WTC11 (cell line): ENCODE measurements at places on chromosomes 4 and X.

DNA sequence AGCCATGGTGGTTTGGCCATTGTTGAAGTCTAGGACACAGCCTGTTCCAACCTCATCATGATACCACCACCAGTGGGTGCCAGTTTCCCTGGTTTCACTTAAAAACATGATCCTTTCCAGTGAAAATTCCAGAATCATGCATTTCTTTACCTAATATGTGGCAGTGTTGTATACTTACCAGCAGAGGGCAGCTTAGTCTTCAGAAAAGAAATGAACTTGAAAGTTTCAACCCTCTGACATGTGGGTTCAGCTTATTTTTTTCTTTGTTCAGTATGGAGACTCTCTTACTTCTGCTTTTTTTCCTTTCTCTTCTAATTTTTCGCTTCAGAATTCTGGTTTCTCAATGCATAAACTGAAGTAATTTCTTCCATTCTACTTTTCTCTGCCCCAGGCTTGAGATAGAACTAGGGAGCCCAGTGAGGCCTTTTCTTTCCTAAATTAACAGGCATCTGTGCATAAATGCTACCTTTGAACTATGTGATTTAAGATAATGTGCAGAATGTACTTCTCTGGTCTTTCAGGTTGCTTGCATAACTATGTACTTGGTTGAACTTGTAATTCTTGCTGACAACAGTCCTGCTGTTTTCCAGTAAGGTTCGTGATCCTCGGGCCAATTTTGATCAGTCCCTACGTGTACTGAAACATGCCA lies 10.7 kb downstream of the LIAS start:
- peak; percentile 36 for DNase-seq

- no peak for DNase-seq
Observed at GRCh38 chr4:130468340-130468739, 1372.4 kb downstream of the C4orf33 start.

GRCh38 chrX:154991039-154991438 lies 31.5 kb downstream of the F8 start:
- no peak for DNase-seq

DNA sequence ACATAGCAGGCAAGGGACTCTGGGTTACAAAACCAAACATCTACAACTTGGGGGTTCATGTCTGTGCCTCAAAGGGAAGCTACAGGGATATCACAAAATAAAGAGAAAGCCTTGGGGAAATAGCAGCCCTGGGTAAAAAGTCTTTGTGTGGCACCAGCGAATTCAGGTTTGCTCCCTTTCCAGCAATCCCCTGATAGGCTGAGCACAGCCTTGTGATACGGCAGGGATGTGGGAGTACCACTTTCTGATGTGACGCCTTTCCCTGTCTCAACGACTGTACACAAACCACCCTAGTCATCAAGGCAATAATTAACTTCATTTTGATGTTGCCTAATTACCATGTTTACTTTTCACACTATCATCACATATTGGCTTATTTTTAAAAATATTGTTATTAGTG lies 164.9 kb downstream of the LDB2 start:
- DNase-seq: no peak

DNA sequence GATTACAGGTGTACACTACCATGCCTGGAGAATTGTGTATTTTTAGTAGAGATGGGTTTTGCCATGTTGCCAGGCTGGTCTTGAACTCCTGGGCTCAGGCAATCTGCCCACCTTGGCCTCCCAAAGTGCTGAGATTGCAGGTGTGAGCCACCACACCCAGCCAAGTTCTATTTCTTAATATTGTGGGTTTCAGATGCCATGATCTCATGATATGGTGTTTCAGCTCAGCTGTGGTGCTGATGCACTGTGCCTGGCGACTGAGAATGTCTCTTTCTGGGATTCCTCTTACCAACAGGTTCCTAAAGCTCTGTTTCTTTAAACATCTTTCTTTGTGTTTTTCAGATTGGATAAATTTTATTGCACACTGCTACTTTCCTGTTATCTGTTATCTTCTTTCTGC lies 17.3 kb upstream of the NDUFC1 start:
- DNase-seq: no peak

DNA sequence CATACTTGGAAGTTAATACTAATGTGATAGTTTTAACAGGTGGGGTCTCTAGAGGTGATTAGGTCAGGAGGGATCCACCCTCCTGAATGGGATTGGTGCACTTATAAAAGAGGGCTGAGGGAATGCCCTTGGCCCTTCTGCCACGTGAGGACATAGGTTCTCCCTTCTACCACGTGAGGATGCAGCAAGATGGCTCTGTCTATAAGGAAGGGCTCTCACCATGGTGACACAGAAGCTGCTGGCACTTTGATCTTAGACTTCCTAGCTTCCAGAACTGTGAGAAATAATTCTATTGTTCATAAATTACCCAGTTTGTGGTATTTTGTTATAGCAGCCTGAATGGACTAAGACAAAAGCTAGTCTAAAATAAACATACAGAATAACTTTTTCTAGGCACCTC lies 1.0 kb downstream of the AADAT start:
- no peak for DNase-seq

GRCh38 chr4:74754218-74754617 lies 40.1 kb downstream of the BTC start:
- DNase-seq: no peak

DNA sequence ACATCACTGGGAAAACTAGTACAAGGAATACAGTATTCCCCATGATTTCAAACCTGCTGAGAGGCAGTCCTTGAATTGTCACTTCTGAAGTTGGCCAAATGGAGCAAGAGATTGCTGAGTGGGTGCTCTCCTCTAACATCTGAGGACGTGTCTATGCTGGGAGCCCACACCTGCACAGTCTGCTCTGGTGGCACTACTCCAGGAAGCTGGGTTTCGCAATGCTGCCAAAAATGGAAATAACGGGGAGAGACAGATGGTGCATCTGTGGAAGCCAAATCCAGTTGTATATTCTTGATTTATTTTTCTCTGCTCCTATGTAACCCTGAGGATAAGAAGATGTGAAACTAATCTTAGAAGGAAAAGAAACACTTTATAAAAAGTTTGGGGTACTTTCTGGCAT lies 240.1 kb upstream of the CTSO start:
- DNase-seq: no peak

DNA sequence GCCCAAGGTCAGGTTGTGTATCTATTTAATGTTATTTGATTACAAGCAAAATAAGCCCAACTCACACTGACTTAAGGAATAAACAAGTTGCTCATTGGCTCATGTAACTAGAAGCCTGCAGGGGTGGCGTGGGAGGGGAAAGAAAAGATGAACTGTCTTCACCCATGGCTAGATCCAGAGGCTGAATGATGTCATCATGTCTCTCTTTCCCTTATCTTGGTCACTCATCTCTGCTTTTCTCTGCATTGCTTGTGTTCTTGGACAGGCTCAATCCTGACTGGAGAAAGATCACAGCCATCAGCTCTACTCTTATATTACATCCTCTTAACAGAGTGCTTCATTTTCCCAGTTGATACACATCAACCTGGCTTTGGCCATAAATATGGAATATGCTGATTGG lies 290.0 kb upstream of the DIAPH2 start:
- DNase-seq: no peak

- no peak for DNase-seq
Observed at GRCh38 chr4:142440093-142440492, 406.0 kb downstream of the INPP4B start.

GRCh38 chr4:2487632-2488031 lies 18.7 kb downstream of the RNF4 start:
- no peak for DNase-seq

GRCh38 chr4:111838406-111838930 lies 306.8 kb upstream of the FAM241A start:
- no peak for DNase-seq

DNA sequence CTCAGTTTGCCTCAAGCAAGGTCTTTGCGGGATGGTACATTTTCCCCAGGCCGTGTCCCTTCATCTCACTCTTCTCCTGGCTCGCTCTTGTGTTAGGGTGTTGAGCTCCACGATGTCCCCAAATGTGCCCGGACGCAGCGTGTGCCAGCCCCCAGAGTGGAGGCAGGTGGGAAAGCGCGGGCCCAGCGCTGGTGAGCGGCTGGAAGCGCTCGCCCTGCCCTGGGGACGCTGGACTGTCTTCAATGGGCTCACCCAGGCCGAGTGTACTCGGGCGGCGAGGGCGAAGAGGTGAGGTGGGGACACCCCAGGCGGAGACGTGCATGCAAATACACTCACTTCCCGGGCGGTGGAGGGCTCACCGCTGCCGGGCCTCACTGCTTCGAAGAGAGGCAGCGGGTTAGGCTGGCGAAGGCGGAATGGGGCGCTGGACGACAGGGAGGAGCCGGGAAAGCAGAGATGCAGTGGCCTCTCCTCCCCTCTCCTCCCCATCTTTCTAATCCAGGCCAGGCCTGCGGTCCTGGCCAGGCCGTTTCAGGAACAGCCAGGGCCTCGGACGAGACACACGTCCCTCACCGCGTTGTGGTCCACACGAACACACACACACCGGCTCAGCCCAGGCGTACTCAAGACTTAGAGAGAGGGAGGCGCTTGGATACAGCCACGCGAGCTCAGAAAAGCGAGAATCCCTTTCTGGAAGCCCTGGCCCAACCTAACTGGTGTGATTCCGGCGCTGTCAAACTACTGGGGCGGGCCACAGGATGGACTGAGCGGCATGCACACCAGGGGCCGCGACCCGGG lies 2.2 kb downstream of the NKX6-1 start:
- peak; percentile 55 for DNase-seq

DNA sequence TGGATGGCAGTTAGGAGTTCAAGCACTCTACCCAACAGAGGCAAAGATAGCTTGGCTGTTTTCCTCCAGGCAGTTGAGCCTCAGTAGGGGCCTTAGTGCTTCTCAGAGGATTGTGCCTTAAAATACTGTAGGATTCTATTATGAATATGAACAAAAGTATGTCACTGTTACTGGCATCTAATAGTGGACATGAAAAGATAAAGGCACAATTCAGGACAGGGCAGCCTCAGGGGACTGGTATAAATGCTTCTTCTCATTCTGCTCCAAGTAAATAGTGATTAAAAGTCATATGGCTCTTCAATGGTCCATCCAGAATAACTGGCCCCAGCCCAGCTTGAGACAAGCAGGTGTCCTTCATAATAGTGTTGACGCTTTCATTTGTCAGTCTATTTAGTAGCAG lies 17.7 kb downstream of the COL4A6 start:
- DNase-seq: no peak

- DNase-seq: peak; percentile 9
Observed at GRCh38 chr4:18935659-18936345, 914.2 kb upstream of the LCORL start.

- DNase-seq: no peak
Observed at GRCh38 chr4:132026166-132026565, 1122.9 kb upstream of the PCDH10 start.

DNA sequence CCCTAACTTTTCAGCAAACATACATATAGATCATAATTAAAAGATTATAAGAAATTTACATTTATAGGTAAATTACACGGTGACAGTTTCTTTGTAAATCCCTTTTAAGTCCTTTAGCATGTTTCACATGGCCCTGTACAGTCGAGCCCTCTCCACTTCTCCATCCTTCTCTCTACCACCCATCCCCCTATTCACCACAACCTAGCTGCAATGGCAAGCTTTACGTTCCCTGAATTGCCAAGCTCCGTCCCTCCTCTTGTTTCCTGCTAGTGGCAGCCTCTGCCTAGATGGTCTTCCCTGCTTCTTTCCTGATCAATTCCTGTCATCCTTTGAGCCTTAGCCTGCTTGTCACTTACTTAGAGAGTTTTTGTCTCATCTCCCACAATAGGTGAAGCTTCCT lies 116.2 kb downstream of the TMA16 start:
- DNase-seq: no peak

DNA sequence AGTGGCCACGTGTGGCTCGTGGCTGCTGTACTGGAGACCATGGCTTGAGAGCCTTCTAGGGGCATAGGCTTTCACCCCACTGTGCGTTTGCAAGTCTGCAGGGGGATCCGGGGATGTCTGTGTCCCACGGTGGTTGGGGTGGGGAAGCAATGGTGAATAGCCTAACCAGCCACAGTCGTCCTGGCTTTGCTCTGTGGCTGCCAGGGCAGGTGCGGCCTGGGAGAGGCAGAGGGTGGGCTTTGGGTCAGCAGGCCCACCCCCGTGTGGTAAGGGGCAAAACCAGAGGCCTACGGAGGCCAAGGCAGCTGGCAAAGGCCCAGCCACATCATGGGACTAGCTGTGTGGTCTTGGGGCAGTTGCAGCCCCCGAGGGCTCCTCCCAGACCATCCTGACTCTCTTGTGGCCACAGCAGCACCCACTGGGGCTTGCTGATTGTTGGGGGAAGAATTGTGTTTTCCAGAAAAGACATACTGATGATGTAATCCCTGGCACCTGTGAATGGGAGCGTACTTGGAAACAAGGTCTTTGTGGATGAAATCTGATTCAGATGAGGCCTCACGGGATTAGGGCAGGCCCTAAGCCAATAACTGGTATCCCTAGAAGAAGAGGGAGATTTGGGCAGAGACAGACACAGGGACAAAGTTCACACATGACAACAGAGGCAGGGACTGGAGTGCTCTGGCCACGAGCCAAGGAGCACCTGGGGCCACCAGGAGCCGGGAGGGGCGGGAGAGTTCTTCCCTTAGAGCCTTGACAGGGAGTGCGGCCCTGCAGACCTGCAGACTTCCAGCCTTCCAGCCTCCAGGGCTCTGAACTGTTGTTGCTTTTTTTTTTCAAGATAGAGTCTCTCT lies 2.9 kb downstream of the CPZ start:
- DNase-seq: no peak

DNA sequence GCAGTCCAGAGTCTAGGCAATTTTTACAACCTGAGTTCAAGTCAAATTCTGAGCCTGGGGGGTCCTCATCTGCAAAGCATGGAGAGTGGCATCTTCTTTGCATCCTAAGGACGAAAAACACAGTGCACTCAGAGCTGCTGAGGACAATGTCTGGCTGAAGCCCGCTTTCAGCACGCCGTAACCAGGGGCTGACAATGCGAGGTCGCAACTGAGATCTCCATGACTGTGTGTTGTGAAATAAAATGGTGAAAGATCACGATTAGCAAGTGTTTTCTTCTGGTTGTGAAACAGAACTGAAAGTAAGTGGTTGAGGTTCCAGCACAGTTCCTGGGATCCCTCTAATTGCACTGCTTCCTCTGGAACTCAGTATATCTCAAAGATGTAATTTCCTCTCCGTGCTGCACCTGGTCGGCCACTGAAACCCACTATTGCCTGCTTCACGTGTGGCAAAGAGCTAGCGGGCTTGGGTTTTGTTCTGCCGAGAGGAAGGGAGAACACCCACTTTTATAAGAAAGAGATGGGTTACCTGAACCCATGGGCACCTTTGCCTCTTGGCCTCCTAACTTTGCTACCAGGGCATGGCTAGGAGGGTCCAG lies 7.7 kb upstream of the F11 start:
- no peak for DNase-seq
